ENCODE measurements at places on chromosomes 7 and 10.
A peak's percentile ranks its signal among the peaks of the same experiment; 100 is the strongest.

- no peak for DNase-seq
These were observed 100.8 kb downstream of the EGFR start for GRCh38 chr7:55119571-55119970.

- no peak for DNase-seq
These were observed 43.3 kb upstream of the ADGRA1 start for GRCh38 chr10:133044401-133044811.

- DNase-seq: no peak
These were observed 73.8 kb upstream of the ELN start for GRCh38 chr7:73954181-73954580.

DNA sequence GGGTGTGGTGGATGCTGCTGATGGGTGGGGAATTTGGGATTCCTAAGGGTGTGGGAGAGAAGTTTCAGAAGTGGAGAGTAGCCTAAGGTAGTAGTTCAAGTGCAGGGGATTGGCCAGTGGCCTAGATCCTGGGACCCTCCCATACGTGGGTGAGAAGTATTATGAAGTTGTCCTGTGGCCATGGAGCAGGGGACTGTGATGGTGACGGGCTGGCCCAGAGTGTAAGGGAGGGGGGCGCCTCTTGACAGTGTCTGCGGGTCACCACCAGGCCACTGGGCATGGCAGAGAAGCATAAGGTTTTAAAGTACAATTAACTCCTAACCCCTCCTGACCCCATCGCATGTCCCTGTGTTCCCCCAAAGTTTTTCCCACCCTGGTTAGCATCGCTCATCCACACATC, 70.2 kb downstream of the RBM33 start:
- DNase-seq: no peak

DNA sequence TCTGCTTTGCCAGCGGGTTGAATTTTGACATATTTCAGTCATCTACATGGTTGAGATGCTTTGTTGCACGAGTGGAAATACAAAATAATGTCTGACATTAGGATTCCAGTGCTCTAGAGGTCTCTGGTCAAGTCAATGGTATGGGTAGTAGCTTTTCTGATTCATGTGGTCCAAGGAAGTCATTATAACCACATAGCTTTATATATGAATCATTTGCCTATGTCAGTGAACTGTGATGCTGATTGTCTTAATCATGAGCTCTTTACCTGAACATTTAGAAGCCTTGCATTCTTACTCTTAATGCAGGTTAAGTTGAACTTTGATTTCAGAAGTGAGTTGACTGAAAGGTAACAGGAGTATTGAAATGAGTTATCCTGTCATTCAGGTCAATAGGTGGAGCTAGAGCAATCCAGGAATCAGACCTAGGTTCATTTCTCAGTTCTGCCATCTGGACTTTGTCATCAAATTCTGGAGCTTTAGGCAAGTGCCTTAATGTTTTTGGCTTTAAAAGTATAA, 3.3 kb downstream of the MAPK8 start:
- no peak for DNase-seq

GRCh38 chr7:27640884-27641574, 21.7 kb downstream of the HIBADH start:
- DNase-seq: no peak

DNA sequence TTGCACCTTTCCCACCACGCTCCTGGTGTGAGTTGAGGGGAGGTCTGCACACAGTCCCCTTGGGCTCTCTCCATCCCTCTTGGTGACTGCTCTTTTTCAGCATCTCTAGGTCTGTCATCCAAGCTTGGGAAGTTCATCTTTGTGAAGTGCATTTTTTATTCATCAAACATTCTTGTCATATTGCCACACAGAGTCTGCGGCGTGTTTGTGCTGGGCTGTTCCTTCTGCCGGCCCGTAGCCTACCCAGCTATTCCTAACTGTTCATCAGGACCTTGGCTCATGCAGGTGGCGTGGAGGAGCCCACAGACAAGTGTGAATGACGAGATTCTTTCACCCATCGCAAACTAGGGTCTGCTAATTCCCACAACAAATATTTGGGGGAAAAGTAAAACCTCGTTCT, 164.8 kb downstream of the RTKN2 start:
- no peak for DNase-seq

GRCh38 chr7:27312820-27313219, 70.2 kb downstream of the EVX1 start:
- DNase-seq: no peak

- no peak for DNase-seq
These were observed 2.0 kb downstream of the NOD1 start for GRCh38 chr7:30476459-30477145.

GRCh38 chr10:116226766-116227165, 46.2 kb downstream of the GFRA1 start:
- no peak for DNase-seq

DNA sequence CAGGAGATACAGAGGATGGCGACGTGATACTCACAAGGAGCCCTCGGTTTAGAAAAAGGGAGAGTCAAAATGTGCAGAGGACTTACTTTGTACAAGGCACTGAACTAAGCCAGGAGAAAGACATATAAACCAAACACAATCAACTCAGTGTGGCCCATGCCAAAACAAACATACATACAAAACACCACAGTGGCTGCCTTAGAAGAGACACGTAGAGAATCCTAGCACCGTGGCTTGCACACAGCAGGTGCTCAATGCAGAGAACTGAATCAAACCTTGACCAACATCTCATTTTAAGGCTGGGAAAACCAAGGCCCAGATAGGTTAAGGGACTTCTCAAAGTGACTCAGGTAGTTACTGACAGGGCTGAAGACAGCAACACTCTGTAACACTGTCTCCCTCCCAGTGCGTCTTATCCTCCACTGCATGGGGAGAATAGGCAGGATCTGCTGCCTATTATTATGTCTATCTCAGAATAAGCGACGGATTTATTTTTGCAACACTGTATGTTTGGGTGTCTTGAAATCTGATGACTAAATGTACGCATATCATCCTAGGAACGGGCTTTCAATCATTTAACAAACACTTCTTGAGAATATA, 11.0 kb downstream of the SORBS1 start:
- no peak for DNase-seq

- DNase-seq: peak; percentile 30
These were observed 228.2 kb downstream of the PTEN start for GRCh38 chr10:88091490-88092061.

DNA sequence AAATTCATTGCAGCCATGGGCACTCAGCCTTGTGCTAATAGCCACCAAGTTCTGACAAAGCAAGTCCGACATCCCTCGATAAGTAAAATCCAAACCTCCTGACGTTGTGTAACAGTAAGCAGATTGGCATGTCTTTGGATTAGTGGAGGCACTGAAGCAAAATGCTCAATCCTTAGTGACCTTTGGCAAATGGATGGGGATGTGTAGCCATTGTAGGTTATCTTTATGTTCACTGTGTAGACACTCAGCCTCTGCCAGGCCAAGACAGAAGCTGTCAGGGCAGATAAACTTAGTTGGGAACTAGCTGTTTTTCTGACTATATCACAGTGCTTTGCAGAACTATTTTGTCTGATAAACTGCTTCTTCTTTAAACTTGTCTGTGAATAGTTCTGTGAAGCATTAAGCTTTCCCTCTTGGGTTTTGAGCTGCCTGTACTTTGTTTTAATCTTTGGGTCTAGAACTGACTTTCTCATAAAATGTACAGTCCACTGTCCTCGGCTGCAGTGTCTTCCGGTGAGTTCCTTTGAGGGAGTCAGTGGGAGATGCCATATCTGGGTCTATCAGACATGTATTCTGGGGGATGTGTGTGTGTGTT, 220.8 kb downstream of the LRMDA start:
- no peak for DNase-seq

DNA sequence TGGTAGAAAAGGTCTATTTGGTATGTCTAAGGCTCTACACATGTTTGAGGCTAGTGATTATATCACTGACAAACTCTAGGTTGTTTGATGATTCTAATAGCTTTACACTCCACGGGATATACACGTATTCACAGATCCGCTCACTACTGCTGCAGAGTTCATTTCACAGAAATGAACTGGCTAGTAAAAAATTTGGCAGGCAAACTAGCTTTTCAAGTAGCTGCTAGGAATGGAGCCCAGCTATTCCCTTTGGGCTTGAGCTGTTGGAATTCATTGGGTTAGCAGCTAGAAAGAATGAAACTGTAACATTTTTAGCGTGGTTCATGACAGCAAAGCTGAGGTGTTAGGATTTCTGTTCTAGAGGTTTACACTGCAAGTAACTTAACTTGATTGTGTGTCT, 37.6 kb downstream of the R3HCC1L start:
- DNase-seq: no peak

- DNase-seq: no peak
These were observed 83.4 kb upstream of the PPP1R9A start for GRCh38 chr7:94823947-94824346.

- no peak for DNase-seq
These were observed 437.7 kb downstream of the DPP6 start for GRCh38 chr7:154489897-154490296.

DNA sequence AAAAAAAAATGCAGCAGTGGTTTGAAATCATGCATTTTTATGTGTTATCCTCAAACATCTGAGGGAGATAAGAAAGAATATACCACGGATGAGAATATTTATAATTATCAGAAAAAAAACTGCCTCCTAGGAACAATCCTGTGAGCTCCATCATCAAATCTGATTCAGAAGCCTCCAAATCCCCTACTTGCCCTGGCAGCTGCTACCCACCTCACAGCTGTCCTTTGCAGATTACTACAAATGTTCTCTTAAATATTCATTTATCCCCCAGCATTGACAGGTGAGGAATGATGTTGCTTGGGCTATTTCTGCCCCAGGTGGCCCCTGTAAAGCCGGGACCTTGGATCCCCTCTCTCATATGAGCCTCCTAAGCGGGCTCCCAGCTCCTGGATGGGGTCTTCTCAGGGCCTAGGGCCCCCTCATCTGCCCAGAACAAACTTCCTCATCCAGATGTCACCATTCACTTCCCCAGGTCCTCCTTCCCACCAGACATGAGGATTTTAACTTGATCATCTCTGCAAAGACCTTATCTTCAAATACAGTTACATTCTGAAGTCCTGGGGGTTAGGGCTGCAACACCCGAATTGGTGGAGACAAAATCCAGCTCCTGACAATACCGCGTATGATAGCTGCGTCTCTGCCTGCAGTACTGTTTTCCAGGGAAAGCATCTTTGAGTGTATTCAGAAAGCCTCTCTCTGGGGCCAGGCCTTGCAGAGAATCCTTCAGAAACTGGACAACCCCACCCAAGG, 81.9 kb upstream of the INSIG1 start:
- DNase-seq: no peak

GRCh38 chr7:70489813-70490212, 642.1 kb upstream of the GALNT17 start:
- DNase-seq: no peak

GRCh38 chr10:110459600-110459999, 38.1 kb upstream of the DUSP5 start:
- DNase-seq: no peak

- DNase-seq: no peak
These were observed 149.5 kb upstream of the MINDY3 start for GRCh38 chr10:16009785-16010184.

DNA sequence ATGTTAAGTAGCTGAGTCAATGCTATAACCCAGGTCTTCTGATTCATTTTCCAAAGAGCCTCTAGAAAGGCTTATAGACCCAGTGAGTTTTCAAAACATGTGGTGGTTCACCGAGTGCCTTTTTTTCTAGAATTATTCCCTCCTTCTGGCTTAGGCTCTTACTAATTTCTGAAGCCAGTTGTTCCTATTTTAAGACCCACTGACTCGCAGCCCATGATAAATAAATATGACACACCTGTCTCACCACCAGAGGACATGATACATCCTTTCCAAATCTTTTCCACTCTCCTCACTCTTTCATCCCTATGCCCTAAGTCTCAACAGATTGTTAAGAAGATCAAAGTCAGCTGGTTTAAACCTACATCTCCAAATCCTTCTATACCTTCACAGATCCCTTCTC, 126.0 kb upstream of the WNT16 start:
- DNase-seq: no peak

DNA sequence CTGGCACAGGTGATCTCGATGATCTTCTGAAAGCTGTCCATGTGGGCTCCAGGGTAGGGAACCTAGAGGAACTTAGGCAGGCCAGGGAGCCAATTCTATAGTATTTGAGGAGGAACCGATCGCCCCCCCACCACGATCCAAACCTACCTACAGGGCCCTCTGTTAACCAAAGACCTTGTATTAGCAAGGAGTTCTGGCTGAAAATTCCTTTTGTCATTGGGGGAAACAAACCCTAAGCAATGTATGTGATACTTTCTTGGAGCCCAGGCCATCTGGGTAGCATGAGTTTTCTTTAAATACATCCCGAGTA, 62.1 kb downstream of the CHN2 start:
- DNase-seq: no peak

GRCh38 chr7:154677454-154677853, 325.5 kb downstream of the PAXIP1 start:
- no peak for DNase-seq

GRCh38 chr7:73363225-73364005, 35.5 kb downstream of the FKBP6 start:
- DNase-seq: no peak

DNA sequence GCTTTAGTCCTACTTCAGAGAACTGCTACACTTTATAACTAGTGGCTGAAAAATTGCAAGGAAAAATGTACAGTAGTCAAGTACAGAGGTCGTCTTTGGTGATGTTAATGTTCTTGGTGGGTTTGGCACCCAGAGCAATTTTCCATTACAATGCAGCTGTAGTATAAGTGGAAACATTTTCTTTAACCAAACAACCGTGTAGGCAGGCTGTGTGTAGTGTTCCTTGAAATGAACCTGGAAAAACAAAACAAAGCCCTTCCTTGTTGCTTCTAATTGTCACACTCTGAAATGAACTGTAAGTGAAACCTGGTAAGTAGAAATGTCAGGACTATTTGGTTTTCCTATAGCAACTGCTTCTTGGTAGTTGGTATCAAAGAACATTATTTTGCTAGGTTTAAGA, 256.9 kb downstream of the MDFIC start:
- DNase-seq: no peak

- DNase-seq: no peak
These were observed 47.4 kb downstream of the TNS3 start for GRCh38 chr7:47534322-47535034.

DNA sequence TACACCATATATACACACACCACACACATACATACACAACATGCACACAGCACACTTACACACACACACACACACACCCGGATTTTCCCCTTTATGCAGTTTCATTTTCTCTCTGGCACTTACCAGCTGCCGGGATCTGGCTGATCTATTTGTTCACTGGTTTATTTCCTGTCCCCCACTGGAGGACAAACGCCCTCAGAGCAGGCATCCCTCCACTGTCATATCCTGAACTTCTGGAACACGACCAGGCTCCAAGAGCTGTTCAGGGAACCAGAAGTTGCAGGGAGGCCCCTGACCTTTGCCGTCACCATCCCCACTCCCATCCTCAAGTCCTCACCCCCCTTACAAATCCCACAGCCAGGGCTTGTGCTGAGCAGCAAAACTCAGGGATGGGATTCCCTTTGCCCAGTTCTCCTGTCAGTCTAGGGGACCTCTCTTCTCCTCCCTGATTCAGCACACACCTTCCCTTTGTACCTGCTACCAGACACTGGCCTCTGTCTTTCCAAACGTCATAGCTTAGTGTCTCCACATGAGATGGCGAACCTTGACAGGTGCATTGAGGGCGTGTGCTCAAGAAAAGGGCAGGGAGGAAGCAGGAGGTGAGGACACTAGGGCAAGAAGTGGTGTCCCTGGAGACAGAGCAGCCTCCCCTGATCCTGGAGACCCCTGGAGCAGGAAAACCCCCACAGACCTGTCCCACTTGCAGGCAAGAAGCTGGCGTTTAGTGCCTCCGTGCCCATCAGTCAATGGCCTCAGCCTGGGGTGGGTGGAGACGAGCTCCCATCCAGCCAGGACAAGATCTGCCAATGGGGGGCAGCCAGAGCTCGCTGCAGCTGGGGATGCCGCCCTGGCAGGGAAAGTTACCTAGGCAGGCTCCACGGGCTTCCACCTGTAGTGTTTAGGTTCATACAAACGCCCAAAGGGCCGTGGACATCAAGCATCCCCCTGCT, 12.7 kb upstream of the DOCK1 start:
- DNase-seq: no peak
